Activated CD4-positive, alpha-beta T cell treated with anti-CD3 and anti-CD28 coated beads for 24 hours (primary cell): ENCODE measurements at places on chromosomes 5 and 9.

DNA sequence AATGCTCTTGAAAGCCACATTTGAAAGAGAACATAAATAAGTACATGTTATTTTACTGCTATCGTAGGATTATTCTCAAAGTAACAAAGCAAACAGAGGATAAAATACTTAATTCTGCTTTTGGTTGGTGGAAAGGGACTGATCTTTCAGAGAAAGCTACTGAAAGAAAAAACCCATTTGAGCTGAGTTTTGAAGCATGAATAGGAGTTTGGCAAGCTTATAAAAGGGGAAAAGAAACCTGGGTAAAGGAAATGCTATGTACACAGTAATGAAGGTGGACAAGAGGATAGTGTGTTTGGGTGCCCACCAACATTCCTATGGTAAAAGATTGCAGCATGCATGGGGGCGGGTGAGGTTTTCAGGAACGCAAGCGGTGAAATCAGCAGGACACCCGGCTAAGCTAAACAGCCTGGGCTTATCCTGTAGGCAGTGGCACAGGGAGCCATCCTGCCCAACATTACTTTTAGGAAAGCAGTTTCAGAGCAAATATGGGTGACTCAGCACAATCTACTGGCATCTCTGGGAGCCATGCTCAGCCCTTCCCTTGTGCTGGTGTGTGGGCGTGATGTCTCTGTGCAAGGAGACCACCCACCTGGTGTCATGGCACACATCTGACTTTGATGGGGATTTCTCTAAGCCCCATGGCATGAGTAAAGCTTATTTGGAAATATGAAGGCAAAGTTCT lies 673.9 kb upstream of the KLF4 start:
- DNase-seq = no peak

DNA sequence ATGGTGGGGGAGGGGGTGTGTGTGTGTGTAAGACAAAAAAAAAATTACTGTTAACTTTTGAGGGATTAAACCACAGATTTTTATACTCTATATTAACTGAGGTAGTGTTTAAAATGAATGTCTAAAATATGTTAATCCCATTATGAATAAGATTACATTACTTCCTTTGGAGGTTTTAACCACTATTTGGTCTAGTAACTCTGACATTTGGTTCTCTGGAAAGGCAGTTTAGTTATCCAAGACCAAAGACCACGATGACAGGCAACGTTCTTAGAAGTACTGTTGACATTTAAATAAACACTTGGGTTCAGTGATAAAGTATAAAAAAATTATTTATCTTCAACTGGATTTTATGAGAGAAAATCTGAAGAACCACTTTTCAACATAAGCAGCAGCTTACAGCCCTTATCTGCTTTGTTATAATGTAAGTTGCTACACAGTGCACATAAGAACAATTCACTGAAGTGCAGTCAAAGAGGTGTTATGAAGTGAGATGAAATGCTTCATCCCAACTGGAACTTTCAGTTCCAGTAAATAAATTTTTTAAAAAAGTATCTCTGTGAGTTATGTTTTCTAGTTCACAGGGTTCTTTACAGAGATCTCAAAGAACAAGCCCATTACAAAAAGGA lies 94.5 kb downstream of the OSMR start:
- no peak for DNase-seq

- no peak for DNase-seq
Observed at GRCh38 chr5:135308752-135309151, 90.3 kb downstream of the MACROH2A1 start.

- DNase-seq = peak; percentile 7
Observed at GRCh38 chr5:150129813-150130492, 25.7 kb downstream of the PDGFRB start.

DNA sequence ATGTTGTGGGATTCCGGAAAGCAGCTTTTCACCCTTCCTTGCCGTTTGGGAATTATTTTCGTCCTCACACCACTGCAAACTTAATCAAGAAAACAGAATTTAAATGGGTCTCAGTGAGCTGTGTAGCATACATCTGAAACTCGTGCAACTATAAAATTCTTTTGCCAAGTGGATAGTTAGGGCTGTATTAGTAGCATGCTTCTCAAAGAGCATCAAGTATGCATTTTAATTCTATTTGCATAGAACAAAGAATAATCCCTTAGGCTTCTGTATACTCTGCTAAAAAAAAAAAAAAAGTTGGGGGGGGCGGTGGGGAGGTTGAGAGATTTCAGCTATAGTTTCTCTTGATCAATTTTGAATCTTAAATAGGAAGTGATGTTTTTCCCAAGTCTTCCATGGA lies 11.8 kb upstream of the APBA1 start:
- no peak for DNase-seq
